Foreskin keratinocyte (primary cell): ENCODE measurements at places on chromosomes 1 and 21. TPM values are rescaled to one million over a fixed set of nuclear protein-coding genes. Genes with fewer than 3 reads are reported as not detected.

GRCh38 chr1:35164893-35165292, 28.1 kb downstream of the SFPQ start:
- DNase-seq: no peak

- no peak for DNase-seq
These were observed 50.7 kb downstream of the DHRS3 start for GRCh38 chr1:12567288-12567819.

GRCh38 chr21:14056771-14057191, 154.0 kb downstream of the LIPI start:
- DNase-seq: no peak

DNA sequence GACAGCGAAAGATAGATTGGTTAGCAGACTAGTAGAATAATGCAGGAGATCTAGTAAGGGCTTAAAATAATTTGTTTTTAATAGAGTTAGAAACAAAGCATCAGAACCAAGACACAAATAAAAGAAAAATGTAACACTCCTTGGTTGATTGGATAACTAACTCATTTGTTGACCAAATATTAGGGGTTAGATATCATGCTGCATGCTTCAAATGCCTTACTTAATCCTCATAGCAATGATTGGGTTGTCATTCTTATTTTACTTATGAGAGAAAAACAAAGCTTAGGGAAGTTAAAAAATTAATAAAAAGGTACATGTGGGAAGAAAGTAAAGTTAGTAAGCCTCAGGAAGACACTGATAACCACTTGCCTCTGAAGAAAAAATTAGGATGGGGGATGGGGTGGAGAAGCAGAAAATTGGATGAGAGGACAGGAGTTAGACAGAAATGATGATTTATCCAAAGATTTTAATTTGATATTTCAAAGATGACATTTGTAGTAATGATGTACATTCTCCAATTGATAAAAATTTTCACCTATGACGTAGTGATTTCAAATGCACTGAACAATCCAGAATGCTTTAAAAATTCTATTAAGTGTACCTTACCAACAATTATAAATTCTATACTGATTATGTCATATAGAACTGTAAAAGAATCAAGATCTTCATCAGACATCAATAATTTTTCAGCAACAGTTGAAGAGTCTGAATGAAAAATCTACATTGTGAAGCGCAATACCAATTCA, 374.7 kb downstream of the COL11A1 start:
- DNase-seq: no peak

GRCh38 chr1:57311411-57311810, 112.4 kb downstream of the DAB1 start:
- DNase-seq: no peak

GRCh38 chr1:53361541-53361961, 33.7 kb upstream of the LRP8 start:
- no peak for DNase-seq

GRCh38 chr1:9654834-9655723, 3.5 kb downstream of the PIK3CD start:
- no peak for DNase-seq

DNA sequence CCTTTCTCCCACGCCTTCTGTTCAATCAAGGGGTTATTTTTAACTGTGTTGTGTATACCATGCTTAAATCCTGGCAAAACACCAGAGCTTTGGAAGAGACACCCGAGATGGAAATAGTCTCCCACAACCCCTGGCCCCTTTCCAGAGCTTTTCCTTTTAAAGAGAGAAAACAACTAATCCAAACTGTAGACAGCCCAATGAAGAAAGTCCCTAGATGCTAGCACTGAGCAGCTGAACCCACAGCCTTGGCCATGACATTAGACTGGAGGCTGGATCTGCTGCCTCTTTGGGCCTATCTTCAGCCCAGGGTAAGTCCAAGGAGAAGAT, 64.9 kb upstream of the ARTN start:
- DNase-seq: no peak

DNA sequence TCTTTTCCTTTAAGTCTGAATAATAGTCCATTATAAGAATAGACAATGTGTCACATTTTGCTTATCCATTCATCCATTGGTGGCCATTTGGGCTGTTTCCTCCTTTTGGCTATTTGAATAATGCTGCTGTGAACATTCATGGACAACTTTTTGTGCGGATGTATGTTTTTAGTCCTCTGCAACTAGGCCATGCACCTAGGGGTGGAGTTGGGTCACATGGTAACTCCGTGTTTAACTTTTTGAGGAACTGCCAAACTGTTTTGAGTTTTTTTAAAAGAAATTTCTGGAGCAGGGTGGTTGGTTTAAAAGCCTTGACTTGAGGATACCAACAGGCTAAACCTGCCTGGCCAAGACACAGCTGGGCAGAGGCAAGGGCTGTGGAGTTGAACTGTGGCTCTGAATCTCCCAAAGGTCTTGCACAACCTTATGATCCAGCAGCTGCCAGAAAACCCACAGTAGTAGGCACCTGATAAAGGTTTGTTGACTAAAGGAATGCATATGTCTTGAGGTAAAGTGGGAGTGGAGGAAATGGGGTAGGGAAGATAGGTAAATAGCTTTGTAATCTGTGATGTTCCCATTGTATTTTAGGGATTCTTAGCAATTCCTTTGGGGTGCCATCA, 5.6 kb upstream of the RPTN start:
- DNase-seq: peak; percentile 81

- no peak for DNase-seq
These were observed 595 bp downstream of the EXOC8 start for GRCh38 chr1:231337043-231337471.

DNA sequence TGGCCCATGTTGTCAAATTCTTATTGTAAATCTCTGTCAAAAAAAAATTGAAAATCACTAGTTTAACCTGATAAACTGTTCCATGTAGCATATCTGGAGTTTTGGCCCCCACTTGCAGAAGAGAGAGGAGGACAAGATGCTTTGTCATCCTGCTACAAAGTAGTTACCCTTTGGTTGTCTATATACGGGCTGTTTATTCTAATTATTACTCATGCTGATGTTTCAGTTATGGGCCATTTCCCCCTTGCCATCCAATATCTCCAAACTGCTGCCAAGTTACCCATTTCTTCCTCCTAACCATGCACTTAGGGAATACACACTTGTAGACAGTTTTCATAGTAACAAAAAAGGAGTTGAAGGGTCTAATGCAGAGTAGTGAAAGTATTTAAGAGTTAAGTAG, 22.6 kb downstream of the STX12 start:
- DNase-seq: no peak

DNA sequence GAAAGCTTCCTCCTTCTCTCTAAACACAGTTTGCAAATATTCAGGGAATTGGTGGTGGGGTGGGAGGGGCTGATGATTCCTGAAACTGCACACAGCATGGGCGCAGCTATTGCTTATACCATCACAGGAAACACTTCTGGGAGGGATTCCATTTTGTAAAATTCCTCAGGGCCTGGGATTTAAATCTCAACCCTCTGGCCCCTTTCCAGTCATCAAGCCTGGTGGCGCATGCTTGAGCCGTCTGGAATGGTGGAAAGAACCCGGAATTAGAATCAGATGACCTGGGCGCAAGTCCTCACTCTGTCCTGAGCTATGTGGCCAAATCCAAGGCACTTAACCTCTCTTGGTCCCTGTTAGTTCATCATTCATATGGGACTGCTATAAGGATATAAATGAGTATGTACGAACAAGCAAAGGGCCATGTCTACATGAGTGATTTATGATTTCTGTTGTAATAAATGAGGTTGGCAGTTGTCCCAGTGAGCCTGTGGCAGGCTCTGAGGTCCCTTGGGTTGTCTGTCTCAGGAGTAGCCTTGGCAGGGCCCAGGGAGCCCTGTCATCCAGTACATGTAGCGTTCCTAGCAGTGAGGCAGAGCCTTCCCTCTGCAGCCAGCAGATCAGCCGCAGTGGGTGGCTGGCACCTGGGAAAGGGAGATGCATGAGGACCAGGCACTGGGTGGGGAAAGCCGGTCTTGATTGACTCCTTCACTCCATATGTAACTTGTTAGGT, 72.0 kb downstream of the MAN1C1 start:
- DNase-seq: no peak

DNA sequence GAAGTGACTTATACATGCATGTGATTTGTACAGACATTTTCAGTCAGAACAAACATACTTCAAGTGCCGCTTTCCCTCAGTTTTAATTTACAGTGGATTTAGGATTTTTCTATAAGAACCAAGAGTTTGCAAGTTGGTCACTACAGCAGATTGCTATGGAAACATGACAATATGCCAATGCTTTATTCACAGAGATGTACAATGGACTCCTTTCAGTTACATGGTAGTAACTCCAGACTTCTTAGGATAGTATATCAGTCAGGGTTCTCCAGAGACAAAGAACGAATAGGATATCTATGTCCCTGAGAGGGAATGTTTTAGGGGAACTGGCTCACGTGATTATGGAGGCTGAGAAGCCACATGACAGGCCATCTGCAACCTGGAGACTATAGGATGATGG, 27.4 kb downstream of the IFI44 start:
- DNase-seq: no peak

DNA sequence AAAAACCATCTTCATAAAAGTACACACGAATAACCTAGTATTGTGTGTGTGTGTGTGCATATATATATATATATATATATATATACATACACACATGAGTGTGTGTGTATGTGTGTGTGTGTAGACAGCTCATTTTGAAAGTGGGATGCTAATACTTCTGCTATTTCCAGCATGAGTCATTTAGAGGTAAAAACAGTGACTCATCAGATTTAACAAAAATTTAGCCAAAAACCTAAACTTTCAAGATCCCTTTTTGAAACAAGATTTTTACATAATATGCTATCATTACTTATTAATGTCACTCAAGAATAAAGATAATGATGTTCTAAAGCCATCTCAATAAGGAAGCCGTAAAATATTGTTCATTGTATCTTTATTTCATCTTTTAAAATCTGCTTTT, 35.6 kb upstream of the ADGRL4 start:
- peak; percentile 52 for DNase-seq

DNA sequence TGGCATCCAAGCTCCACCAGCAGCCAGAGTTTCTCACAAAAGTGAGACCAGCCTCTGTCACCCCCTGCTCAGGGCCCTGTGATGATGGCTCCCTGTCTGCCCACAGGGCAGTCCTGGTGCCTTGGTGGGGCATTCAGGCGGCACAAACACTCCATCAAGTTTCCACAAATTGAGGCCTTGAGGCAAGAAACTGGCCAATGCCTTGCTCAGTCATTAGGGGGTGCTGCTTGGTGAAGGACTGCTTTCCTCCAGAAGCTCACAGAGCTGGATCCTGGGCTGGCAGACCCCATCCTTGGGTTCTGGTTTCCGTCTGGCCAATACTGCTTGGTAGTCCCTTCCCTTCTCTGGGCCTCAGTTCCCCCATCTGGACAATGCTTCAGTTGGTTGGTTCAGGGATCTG, 12.5 kb upstream of the AHDC1 start:
- DNase-seq: no peak

- DNase-seq: no peak
These were observed 204.4 kb downstream of the LMX1A start for GRCh38 chr1:165152109-165152508.

GRCh38 chr1:79899914-79900313, 893.4 kb upstream of the ADGRL4 start:
- peak; percentile 84 for DNase-seq

The ARTN gene
- 133 and 138 TPM in 2 replicates for total RNA-seq

The MYOG gene
- not detected in 2 replicates for total RNA-seq

The KANK4 gene
- under 0.01 and 0.20 TPM in 2 replicates for total RNA-seq

The OLIG2 gene
- total RNA-seq: not detected in 2 replicates

The NUP210L gene
- total RNA-seq: not detected in 2 replicates

The PROK1 gene
- total RNA-seq: not detected in 2 replicates

The PLPP3 gene
- 1.5 and 1.6 TPM in 2 replicates for total RNA-seq

The TMEM52 gene
- total RNA-seq: 0.82 and 1.8 TPM in 2 replicates

The TMEM79 gene
- total RNA-seq: 4.3 and 4.6 TPM in 2 replicates
